Glutamatergic neuron (in vitro differentiated cells): ENCODE measurements at places on chromosomes 1 and 21. TPM values are rescaled to one million over a fixed set of nuclear protein-coding genes. Genes with fewer than 3 reads are reported as not detected.

Gene SCP2
- total RNA-seq: 57.5 TPM

Gene HORMAD1
- total RNA-seq: not detected

Gene CPTP
- total RNA-seq: 18.7 TPM

DNA sequence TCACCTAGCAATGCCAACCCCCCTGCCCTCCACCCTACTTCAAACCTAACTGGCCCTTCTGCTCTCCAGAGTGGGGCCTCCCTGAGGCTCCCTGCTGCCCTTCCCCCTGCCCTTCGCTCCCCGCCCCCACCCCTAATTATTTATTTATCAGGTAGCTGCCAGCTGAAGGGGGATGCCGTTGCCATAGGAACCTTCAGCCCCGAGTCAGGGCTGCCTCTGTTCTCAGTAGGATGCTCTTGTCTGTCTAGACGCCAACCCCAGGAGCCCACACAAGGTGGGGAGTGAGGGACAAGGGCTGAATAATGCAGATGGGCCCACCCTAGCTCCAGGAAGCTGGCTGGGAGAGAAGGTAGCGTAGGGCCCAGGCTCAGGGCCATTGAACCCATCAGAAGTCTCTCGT, 41.1 kb downstream of the NKAIN1 start:
- no peak for DNase-seq

DNA sequence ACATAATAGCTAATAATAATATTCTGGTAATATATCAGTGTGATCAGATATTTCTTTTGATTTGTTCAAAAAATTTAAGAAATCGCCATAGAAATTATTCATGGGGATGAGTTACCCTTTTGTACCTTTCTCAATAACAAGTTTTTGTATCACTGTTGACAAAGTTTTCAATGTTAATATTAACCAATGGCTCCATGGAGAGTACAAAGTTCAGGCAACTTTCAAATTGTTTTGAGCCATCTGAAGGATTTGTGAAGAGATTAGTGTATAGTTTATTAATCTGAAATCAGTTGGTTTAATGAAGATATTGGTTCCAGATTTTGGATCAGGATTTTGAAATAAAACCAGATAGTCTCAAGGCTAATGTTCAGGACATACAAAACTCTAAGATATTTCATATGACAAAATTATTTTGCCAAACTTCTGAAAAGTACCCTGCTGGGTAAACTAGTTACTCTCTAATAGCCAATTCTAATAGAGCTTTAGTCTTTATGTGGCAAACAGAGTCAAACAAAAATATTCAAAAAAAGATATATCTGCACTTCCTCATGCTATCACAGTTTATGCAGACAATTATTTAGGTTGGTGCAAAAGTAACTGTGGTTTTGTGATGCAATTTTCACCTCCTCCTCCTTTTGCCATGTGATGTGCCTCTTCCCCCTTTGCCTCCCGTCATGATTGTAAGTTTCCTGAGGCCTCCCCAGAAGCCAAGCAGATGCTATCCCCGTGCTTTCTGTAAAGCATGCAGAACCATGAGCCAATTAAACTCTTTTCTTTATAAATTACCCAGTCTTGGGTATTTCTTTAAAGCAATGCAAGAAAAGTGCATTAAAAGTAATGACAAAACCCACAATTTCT, 1105.0 kb downstream of the PLA2G4A start:
- DNase-seq: no peak

Gene TTC39A
- 28.0 TPM for total RNA-seq

GRCh38 chr1:173886746-173887611, 18.8 kb downstream of the ZBTB37 start:
- DNase-seq: no peak

GRCh38 chr1:109133815-109134214, 19.9 kb downstream of the ELAPOR1 start:
- no peak for DNase-seq

DNA sequence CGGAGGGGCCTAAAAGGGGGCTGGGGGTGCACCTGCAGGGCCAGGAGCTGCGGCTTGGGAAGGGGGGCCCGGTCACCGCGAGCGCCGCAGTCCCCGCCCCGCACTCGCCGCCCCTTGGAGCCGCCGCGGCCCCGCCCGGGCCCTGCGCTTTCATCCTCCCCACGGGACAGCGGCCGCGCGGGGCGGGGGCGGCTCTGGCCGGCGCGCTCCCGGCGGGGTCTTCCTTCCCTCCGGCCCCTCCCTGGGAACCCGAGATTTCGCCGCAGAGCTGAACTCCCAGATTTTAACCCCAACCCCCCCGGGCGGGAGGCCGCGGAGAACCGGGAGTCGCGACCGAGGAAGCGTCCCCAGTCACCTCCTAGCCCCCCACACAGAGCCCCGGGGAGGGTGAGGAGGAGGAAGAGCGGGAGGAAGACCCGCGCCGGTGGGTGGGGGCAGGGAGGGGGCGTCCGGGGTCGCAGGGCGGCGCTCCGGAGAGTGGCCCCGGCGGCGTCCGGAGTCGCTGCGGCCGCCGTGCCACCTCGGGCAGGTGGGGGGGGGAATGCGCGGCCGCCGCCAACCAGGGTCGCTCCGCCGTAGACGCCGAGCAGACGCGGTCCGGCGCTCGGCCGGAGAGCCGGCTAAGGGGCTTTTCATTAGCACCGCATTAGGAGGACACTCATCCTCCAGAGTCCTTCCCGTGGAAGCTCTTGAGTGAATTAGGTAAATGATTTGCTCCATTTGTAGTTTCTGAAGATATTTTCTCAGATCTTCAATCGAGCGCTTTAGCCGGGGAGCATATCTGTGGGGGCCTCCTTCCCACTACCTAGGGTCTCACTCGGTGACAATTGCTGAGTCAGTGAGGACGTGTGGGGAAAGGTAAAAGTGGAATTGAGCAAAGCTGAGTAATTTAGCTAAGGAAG, 31.6 kb upstream of the NFIA start:
- DNase-seq: peak; percentile 67
